CD4-positive, alpha-beta memory T cell (primary cell): ENCODE measurements at places on chromosomes 11 and 22.

DNA sequence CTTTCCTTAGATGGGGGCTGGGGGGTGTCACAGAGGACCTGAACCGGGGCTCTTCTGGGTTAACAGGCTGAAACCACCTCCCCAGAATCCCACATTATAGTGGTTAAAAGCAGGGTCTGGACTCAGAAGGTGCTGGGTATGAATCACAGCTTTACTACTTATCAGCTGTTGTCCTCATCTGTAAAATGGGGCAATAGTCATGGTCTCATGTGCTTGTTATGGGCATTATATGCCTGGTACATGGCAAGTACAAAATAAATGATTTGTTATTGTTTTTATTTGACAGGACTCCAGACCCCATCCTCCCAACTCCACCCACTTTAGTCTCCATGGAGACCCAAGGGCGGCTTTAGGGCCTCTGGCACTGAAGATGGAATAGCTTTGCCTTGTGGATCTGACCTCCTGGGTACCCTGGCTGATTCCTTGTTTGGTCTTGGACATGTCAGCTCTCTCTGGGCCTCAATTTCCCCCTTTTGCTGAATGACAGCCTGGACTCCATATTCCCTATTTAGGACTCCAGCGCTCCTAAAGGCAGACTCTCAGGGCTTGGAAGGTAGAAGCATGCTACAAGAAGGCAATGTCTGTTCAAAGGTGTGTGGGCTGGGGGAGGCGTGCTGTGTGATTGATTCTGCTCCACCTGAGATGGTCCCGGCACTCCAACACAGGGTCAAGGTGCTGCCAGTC lies 812 bp upstream of the SMTN start:
- H3K27ac ChIP-seq, result peak overlapping the region; percentile 25
- H3K36me3 ChIP-seq, result no peaks in the 10 kb centered on the region
- DNase-seq, result no peak
- H3K4me3 ChIP-seq, result peak overlapping the region; percentile 0

GRCh38 chr11:30459821-30460220 lies 126.3 kb downstream of the MPPED2 start:
- H3K4me3 ChIP-seq, result no peak overlapping the region
- DNase-seq, result no peak
- H3K4me1 ChIP-seq, result no peaks in the 10 kb centered on the region
- no peaks in the 10 kb centered on the region for H3K36me3 ChIP-seq
- H3K27ac ChIP-seq, result no peak overlapping the region

DNA sequence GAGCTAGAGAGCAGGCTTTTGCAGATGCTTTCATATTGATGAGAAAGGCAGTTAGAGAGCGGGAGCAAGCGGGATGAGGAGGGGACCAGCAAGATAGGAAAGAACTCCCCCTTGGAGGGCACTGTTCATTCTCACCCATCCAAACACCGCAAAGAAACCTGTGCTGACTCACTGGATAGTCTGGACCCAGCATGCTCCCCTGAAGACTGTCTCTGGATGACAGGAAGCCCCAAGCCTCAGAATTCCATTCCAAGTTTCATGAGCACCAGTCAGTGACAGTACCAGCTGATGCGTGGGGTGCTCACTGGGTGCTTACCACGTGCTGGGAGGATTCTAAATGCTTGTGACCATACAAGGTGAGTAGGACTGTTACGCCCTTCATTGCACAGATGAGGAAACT lies 34.2 kb downstream of the MICAL3 start:
- no peaks in the 10 kb centered on the region for H3K36me3 ChIP-seq
- no peak overlapping the region for H3K27ac ChIP-seq
- DNase-seq, result no peak

DNA sequence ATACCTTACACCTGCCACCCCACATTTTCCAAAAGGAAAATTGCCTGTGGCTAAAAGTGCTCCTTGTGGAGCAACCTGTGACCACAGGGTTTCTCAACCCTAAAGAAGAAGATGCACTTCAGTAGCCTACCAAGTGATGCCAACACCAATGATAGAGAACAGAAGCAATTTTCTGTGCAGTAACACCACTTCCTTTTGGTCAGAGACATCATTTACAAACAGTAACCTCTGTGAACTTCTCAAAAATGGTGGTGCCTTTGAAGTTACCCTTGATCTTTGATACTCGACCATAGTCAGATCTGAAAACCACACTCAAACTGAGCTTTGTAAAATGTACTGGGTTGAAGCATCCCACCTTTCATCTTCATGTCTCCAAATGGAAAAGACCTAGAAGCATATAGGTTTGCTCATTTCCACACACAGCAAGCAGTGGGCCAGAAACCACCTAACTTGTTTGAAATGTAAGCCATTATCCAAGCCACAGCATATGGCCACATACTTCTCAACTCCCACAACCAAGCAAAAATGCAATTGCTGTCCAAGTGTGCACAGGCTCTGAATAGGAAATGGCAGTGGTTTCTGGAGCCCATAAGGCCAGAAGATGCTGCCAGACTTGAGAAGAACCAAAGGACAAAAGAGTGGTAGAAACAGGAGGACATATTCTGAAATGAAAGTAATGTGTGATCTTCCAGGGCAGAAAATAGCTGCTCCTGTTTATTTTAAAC lies 24.3 kb downstream of the MPPED2 start:
- H3K4me3 ChIP-seq, result no peak overlapping the region
- no peaks in the 10 kb centered on the region for H3K27me3 ChIP-seq
- no peak overlapping the region for H3K27ac ChIP-seq
- H3K4me1 ChIP-seq, result no peaks in the 10 kb centered on the region
- H3K36me3 ChIP-seq, result no peaks in the 10 kb centered on the region
- DNase-seq, result no peak

GRCh38 chr11:17954395-17955252 lies 58.2 kb downstream of the SERGEF start:
- no peak overlapping the region for H3K4me3 ChIP-seq
- H3K4me1 ChIP-seq, result no peaks in the 10 kb centered on the region
- H3K36me3 ChIP-seq, result peaks cover 50% of the 10 kb centered on the region
- DNase-seq, result no peak
- H3K27me3 ChIP-seq, result no peaks in the 10 kb centered on the region

DNA sequence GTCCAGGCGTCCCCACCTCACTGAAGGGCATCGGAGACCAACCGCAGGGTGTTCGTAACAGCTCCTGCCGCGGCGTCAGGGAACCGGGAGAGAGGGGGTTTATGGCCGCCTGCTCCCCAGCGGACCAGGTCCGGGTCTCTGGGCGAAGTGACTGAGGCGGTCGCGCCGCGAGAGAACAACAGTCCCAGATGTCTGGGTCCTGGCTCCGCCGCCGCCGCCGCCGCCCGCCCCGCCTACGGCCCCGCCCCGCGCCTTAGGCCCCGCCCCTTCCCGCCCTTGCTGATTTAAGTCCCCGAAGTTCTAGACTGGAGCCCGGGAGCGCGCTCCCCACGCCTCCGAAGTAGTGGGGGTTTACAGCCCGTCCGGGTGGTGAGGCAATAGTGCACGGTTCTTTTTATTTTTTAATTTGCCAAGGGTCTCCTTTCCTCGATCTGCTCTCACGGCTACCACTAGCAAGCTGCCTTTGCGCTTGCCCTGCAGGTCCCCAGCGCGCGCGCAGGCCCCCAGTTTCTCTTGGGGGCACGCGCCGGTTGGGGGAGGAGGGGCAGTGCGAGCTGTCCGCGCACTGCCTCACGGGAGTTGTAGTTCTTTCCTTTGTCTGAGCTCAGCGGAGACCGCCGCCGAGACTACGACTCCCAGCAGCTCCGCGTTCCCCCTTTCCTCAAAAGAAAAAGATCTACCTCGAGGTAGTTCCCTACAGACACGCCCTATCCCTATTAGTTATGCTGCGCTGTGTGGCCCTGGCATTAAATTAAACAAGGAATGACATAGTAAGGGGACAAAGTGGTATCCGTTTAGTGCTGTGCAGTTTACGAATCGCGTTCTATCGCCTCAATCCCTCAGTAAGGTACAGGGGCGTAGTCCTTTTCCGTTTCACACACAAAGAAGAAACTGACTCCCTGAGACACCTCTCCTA lies at the start of gene PGM2L1:
TSS of gene PGM2L1 (minus strand) at position 190 of the 916 bp plus-strand sequence. CDS start 272 bp downstream, outside the sequence.
- DNase-seq, result peak; percentile 96
- H3K27ac ChIP-seq, result peak within 1 kb of the TSS; percentile 80
- peaks cover 20% of the 10 kb centered on the region for H3K4me1 ChIP-seq

GRCh38 chr11:121688860-121689614 lies 236.3 kb upstream of the SORL1-AS1 start:
- H3K4me3 ChIP-seq, result no peak overlapping the region
- no peaks in the 10 kb centered on the region for H3K36me3 ChIP-seq
- no peaks in the 10 kb centered on the region for H3K27me3 ChIP-seq
- DNase-seq, result no peak
- no peak overlapping the region for H3K27ac ChIP-seq
